HCT116 (cell line): ENCODE measurements at places on chromosomes 2 and 18.
A peak's percentile ranks its signal among the peaks of the same experiment; 100 is the strongest.

DNA sequence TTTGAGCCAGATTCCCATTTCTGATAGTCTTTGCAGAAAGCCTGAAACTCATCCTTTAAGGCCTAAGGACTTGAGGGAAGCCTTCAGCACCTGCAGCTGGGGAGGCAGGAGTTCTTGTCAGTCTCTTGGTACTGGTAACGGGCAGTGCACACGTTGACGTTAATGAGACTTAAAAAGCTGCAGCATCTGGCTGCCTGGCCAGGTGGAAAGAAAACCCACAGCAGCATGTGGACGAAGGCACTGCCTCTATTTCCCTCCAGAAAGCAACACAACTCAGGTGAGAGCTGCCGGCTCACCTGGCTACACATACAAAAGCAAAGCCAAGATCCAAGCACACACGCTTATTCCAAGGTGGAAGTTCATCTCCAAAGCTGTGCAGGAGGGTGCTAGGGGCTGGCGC is 178.8 kb downstream of the ANAPC1 start:
- DNase-seq = no peak

- DNase-seq = no peak
These were observed 17.0 kb downstream of the SNED1 start for GRCh38 chr2:241015439-241015838.

GRCh38 chr2:200302940-200303727 is 3.4 kb upstream of the SPATS2L start:
- peak; percentile 92 for DNase-seq

GRCh38 chr2:12162269-12163247 is 416.1 kb downstream of the LPIN1 start:
- no peak for DNase-seq

DNA sequence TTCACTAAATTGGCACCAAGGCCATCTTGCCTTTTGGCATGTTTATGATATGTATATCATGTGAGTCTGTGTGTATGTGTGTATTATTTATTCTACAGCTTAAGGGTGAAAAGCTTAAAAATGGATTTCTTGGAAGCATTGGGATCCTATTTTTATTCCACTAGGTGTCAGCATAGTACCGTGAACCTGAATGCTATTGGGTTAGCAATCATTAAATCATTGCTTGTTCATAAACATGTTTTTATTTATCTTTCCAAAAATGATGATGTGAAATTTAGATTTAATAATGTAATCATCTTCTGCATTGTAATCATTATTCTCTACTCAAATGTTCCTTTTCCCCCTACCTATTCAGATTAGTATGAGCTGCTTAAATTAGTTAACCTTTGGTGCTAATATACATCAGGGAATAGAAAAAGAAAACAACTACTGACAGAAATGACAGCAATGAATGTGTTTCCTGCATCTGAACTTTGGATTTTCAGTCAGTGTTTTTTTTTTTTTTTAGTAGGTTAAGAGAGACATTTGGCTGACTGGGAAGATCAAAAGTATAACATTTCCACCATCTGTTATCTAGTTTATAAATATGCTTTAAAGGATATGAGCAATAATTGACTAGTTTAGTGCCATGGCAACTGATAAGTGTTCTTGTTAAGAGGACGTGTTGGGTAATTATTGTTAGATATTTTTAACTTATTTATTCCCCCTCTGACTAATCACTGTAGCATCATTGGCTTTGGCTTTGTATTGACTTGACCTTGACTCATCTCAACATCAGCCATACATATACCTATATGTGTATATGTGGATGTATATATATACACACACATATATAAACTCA is 14.1 kb upstream of the ZSWIM2 start:
- peak; percentile 32 for DNase-seq

- no peak for DNase-seq
These were observed 1.7 kb downstream of the SEPTIN2 start for GRCh38 chr2:241317391-241317790.

DNA sequence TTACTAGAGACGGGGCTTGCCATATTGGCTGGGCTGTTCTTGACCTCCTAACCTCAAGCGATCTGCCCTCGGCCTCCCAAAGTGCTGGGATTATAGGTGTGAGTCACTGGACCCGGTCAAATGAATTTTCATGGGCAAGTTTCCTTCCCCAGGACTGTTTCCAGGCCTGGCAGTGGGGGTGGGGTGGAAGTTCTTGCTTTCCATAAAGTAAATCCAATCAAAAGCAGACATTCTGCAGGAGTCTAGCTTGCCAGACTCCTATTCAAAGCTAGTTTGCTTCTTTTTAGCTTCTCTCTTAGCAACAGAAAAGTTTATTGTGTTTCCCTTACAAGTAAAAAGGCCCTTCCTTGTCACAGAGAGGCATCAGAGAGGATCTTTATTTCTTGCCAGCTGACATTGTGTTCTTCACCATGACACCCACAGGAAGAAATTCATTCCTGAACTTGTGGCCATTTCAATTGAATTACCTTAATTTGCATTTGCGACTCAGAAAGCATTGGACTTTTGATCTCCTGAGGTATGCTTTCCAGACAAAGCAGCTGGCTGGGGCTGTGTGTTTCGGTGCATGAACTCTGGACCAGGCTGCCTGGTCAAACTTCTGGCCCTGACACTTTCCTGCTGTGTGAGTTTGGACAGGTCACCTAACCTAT is 37.9 kb downstream of the LYPD1 start:
- no peak for DNase-seq

- no peak for DNase-seq
These were observed 19.0 kb downstream of the AQP12B start for GRCh38 chr2:240663546-240664190.

DNA sequence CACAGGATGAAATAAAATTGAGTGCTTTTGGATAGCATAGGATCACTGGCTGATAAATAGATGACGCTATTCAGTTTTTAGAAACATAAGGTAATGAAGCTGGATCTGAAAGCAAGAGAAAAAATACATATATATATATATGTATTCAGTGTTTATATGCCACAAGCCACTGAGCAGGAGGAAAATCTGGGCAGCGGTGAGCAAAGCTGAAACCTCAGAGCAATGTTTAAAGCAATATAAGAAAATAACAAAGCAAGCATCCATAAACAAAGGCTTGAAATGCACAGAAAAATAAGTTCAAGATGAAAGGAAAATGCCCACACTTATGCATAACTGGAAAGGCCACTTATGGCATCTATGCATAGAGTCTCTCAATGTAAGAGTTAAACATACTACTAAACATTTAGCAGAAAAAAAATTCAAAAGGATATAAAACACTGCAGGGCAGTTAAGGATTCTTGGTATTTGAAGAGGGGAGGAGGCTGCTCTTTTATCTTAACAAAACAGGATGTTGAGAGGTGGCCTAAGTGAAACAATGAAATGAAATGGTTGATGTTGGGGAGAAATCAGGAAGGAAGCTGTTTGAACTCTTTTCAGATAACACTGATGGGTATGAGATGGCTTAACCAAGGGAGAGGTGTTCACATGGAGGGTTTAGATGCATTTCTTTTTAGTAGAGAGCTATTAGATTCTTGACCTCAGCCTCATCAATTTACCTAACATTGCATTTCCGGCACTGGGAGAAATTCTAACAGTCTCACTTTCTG is 129.1 kb downstream of the ARHGAP15 start:
- no peak for DNase-seq

DNA sequence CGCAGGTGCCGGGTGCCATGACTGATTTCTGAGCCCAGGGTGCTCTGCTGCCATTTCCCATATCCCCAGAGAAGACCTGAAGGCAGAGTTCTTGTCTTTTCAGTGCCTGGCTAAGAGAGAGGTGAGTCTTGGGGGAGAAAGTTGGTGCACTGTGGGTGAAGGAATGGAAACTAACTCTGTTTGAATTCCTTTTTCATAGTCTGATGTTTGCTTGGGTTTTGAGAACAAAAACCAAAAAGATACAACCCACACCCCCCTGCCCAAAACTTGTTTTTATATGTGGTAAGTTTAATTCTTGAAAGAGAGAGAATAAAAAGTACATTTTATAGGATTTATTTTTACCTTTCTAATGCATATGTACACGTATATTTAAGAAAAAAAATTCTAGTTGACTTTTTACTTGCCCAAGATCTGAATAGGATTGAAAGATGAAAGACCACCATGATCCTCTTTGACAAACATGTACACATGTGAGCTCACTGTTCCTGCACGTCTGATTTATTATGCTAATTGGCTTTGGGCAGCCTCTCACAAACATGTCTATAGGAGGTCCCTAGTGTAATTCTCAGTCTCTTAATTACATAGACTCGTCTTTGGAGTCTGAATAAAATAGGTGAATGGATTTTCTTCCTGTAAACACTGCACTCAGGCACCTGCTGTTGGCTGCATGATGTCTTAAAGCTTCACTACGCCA is 46.3 kb downstream of the ARL4C start:
- no peak for DNase-seq

DNA sequence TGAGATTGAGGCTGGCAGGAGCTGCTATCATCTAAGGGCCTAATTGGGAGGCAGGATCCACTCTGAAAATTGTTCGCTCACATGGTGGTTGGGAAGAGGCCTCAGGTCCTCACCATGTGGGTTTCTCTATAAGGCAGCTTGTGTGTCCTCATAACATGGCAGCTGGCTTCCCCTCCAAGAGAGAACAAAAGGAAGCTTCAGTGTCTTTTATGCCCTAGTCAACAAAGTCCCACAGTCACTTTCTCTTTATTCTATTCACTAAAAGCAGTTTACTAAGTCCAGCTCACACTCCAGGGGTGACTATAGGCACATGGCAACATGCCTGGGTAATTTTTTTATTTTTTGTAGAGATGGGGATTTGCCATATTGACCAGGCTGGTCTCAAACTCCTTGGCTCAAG is 5.8 kb upstream of the ITGAV start:
- no peak for DNase-seq

GRCh38 chr2:100699131-100699530 is 120.8 kb upstream of the NPAS2 start:
- no peak for DNase-seq

GRCh38 chr2:102397209-102397608 is 25.8 kb upstream of the IL18RAP start:
- DNase-seq = no peak

DNA sequence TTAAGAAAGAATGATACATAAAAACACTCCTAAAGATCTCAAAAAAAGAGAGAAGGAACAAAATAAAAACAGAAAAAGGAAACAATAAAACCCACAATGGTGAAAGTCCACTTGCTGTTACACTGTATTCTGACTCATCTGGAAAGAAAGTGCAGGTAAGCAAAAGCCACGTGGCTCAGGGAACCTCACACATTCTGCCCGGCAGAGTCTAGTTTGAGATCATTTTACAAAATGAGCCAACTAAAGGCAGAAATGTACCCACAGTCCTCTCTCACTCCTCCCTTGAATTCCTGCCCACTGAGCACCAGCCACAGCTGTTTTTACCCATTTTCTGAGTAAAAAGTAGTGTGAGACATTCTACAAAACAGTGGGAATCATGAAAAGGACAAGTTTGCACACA is 10.0 kb downstream of the KCNH7 start:
- DNase-seq = no peak

DNA sequence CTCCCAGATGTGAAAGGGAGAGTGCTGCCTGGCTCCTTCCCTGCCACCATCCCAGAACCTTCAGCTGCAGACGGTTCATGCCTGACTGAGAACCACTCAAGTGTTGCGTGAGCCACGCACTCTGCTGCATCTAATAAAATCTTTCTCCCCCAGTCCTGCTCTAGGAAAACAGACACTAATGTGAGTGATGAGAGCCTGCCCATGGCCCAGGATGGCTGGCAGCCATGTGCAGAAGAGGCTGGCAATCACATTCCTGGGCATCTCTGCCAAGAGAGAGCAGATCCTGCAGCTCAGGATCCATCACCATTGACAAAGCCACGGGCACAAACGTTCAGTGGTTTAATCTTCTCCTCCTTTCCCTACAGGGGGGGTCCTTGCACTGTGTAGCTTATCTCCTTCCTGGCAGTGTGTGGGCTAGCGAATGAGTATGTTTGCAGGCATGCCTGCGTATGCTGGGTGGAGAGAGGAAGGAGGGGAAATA is 477.5 kb downstream of the SLC4A3 start:
- DNase-seq = no peak

DNA sequence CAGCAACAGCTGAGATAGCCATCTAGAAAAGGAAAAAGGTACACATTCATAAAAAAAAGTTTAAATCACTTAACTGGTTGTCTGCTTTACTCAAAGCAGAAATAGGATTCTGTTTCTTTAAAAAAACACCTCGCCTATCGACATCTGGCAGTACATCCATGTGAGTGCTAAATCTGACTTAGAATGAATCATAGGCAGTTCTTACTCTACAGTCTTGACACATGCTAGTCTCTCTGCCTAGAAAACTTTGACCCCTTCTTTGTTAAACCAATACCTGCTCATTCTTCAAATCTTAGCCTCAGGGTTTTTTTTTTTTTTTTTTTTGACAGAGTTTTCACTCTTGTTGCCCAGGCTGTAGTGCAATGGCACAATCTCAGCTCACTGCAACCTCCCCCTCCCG is 37.1 kb upstream of the GPR75 start:
- DNase-seq = no peak

- DNase-seq = no peak
These were observed 2.8 kb downstream of the TEX51 start for GRCh38 chr2:126901459-126901858.

DNA sequence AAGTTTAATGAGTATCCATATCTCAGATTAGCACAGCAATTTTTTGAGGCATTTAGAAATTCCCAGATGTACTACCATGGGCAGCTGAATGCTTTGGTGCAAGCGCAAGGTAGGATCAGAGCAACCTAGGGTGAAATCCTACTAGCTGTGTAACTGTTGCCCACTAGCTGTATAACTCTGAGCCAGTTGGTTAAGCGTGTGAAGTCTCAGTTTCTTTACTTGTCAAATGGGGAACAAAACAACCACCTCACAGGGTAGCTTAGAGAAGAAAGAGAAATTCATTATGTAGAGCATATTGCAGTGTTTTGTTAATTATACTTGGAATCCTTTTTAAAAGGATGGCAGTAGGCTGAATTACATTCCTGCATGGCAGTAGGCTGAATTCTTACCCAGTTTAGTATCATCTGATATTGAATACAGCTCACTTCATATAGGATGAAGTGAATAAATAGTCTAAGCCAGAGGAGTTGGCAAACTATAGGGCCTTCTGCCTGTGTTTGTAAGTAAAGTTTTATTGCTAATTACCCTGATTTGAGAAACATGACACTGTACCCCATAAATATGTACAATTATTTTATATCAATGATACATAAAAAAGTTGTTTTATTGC is 180.7 kb downstream of the PLCL1 start:
- DNase-seq = no peak

GRCh38 chr2:169006665-169007064 is 24.5 kb downstream of the ABCB11 start:
- DNase-seq = no peak

- no peak for DNase-seq
These were observed 456.1 kb downstream of the LPIN1 start for GRCh38 chr2:12202313-12203075.

- no peak for DNase-seq
These were observed 247.7 kb upstream of the CCDC68 start for GRCh38 chr18:55206927-55207326.

GRCh38 chr2:144131042-144131441 is 388.9 kb downstream of the ZEB2 start:
- no peak for DNase-seq
